Right ventricle myocardium superior (tissue), 1 donor: ENCODE measurements at places on chromosomes 5 and 9. TPM values are rescaled to one million over a fixed set of nuclear protein-coding genes. Genes with fewer than 3 reads are reported as not detected.
A peak's percentile ranks its signal among the peaks of the same experiment; 100 is the strongest.

CENPH gene
- total RNA-seq = 3.2 TPM

DNA sequence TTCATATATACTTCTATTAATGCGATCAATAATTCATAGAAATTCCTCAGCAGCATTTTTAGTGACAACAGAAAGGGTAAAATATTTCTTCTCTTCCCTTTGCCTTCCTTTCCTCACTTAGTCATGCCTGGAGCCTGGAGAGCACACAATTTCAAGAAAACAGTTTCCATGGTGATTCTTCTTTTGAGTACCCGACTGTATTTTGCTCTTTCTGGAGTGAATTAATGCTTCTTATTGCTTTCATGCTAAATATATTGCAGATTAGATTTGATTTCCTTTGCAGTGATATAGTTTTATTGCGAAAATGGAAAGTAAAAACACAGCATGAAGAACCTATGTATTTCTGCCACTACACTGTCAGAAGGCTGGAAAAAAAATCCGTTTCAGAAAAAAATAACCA, 153.5 kb downstream of the PPP2R2B start:
- no peak for DNase-seq

DCTN3 gene
- total RNA-seq = 129 TPM

GRCh38 chr5:57692582-57693487, 210.2 kb upstream of the ACTBL2 start:
- peak; percentile 73 for DNase-seq

GRCh38 chr5:41768692-41769091, 101.5 kb downstream of the OXCT1 start:
- DNase-seq = no peak

FAM163B gene
- total RNA-seq = not detected

MED27 gene
- 13.7 TPM for total RNA-seq

DIPK1B gene
- total RNA-seq = 15.1 TPM

- DNase-seq = no peak
Observed at GRCh38 chr9:118711843-118712242, 657.4 kb downstream of the BRINP1 start.

DNA sequence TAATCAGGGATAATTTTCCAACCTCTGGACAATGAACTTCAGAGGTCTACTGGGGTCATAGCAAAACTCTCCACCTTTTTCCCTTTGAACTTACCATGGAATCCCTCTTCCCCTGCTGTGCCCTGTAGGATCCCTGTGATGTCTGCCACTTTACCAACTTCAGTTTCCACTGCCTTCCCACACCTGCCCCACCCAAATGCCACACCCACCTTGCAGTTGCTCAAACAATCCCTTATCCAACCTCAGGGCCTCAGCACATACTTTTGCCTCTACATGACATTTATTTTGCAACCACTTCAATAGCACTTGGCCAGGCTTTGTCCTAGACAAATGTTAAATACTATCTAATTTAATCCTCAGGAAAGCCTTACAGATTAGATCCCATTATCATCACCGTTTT, 463.7 kb upstream of the WWC1 start:
- no peak for DNase-seq
